ENCODE measurements at places on chromosomes 2 and 18.

- H3K4me1 ChIP-seq: no peaks in the 10 kb centered on the region
- no peaks in the 10 kb centered on the region for H3K36me3 ChIP-seq
- H3K27me3 ChIP-seq: no peaks in the 10 kb centered on the region
- H3K4me3 ChIP-seq: no peak overlapping the region
- DNase-seq: no peak
Observed at GRCh38 chr2:236824836-236825235, 255.2 kb downstream of the ACKR3 start.

GRCh38 chr2:238564286-238564920 lies 137.7 kb downstream of the ASB1 start:
- H3K27ac ChIP-seq: no peak overlapping the region
- no peaks in the 10 kb centered on the region for H3K4me1 ChIP-seq
- no peaks in the 10 kb centered on the region for H3K27me3 ChIP-seq
- H3K4me3 ChIP-seq: no peak overlapping the region
- DNase-seq: no peak

GRCh38 chr2:206824993-206825392 lies 59.6 kb downstream of the FASTKD2 start:
- peaks cover 7% of the 10 kb centered on the region for H3K4me1 ChIP-seq
- DNase-seq: no peak
- no peak overlapping the region for H3K27ac ChIP-seq
- H3K27me3 ChIP-seq: no peaks in the 10 kb centered on the region
- H3K36me3 ChIP-seq: no peaks in the 10 kb centered on the region

- H3K4me1 ChIP-seq: no peaks in the 10 kb centered on the region
- H3K36me3 ChIP-seq: no peaks in the 10 kb centered on the region
- H3K27me3 ChIP-seq: no peaks in the 10 kb centered on the region
- H3K4me3 ChIP-seq: no peak overlapping the region
Observed at GRCh38 chr2:235406430-235406829, 87.4 kb upstream of the AGAP1 start.

DNA sequence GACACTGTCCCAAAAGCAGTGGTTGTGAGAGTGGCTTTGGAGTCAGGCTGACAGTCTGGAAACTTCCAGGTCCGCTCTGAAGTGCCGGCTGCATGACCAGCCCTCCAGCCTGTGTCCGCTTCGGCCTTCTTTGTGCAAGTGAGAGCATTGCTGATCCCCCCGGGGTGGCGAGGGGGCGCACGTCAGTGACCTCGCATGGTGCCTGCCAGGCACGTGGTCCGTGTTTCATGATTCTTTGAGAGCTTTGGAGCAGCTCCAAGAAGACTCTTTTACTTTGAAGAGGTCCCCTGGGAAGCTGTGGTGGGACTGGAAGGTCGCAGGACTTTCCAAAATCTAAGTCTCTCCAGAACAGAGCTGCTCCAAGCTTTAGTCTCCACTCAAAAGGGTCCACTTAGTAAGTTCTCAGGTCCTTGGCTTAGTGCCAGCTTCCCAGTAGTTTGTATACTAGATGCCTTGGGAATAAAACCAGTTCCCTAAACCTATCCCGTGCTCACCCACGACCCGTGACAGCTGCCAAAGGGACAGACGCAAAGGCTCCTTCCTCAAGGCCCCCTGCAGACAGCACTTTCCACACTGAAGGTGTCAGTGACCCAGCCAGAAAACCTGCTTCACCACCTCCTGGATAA lies 68.8 kb downstream of the ADI1 start:
- H3K36me3 ChIP-seq: peaks cover 28% of the 10 kb centered on the region
- H3K4me1 ChIP-seq: no peaks in the 10 kb centered on the region
- no peak overlapping the region for H3K4me3 ChIP-seq

- H3K27me3 ChIP-seq: no peaks in the 10 kb centered on the region
- H3K4me3 ChIP-seq: no peak overlapping the region
- no peak overlapping the region for H3K27ac ChIP-seq
- H3K4me1 ChIP-seq: no peaks in the 10 kb centered on the region
- DNase-seq: no peak
Observed at GRCh38 chr2:107810734-107811133, 16.0 kb upstream of the RGPD4 start.

DNA sequence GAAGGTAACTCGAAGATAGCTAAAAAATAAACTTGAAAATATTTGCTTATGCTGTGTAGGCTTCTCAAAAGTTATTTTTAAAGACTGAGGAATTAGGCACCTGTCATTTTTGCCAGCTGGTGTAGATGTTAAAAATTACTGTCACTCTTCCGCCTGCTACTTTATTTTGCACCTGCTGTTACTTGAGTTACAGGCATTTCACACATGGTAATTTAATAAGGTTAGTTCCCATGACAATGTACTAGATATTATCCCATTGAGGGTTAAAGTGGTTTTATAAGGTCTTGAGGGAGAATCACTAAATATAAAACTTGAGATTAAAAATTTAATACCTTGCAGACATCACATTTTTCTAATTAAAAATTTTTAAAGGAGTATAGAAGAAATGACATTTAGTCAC lies 26.6 kb downstream of the MYL1 start:
- no peaks in the 10 kb centered on the region for H3K36me3 ChIP-seq
- no peak overlapping the region for H3K27ac ChIP-seq
- DNase-seq: no peak
- H3K4me1 ChIP-seq: no peaks in the 10 kb centered on the region
- no peak overlapping the region for H3K4me3 ChIP-seq

DNA sequence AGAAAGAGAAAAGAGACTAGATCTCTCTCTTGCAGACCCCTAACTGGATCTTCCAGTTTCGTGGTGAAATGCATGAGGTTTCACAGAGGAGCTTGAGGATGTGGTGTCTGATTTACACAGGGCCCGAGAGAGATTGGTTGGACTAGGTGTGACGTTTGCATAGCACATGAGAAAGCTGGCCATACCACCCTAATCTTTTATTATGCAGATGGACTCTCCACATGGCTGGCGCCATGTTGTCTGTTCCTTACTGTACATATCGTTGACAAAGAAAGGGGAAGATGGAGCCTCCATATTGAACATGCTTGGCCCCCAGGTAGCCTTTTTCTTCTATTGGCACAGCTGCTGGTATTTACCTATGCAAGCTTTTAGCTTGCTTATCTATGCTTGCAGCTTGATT lies 27.5 kb upstream of the PGAP1 start:
- no peaks in the 10 kb centered on the region for H3K36me3 ChIP-seq
- H3K27me3 ChIP-seq: no peaks in the 10 kb centered on the region
- H3K27ac ChIP-seq: no peak overlapping the region
- no peak overlapping the region for H3K4me3 ChIP-seq
- DNase-seq: no peak

- no peaks in the 10 kb centered on the region for H3K36me3 ChIP-seq
- no peaks in the 10 kb centered on the region for H3K27me3 ChIP-seq
- no peaks in the 10 kb centered on the region for H3K4me1 ChIP-seq
- DNase-seq: no peak
Observed at GRCh38 chr2:76009484-76009883, 298.8 kb upstream of the GCFC2 start.

GRCh38 chr2:88813612-88814011 lies 122.1 kb downstream of the RPIA start:
- no peak overlapping the region for H3K4me3 ChIP-seq
- no peak for DNase-seq

DNA sequence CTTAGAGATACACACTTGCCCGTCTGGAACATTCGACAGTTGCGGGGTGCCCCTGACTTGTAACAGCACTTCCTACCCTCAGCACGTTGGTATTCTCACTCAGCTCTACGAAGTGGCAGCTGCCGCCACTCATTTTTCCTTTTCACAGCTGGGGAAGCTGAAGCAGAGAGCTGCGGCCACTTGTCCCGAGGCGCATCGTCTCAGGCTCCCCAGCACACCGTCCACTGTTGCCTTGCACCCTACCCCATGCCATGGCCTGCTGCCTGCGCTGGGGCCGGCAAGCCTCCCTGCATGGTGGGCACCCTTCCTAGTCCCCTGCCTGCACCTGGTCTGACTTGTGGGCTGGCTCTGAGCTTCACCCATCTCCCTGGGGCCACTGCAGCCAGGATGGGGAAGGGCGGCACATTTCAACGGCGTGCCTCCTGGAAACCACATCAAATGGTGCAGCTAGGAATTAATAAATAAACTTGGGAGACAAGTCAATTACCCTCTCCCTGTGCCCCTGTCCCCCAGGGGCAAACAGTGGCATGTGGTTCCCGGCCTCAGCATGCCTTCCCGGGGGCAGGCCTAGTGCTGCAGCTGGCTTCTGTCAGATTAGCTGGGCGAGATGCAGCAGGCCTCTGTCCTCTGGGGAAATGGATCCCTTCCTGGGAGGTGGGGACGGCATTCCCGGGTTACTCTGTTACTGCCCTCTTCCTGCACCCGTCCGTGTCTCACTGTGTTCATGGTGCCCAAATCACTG lies 64.7 kb upstream of the HAAO start:
- no peak overlapping the region for H3K27ac ChIP-seq
- no peaks in the 10 kb centered on the region for H3K36me3 ChIP-seq
- peaks cover 13% of the 10 kb centered on the region for H3K4me1 ChIP-seq
- H3K27me3 ChIP-seq: no peaks in the 10 kb centered on the region
- H3K4me3 ChIP-seq: no peak overlapping the region
- DNase-seq: peak; percentile 59

DNA sequence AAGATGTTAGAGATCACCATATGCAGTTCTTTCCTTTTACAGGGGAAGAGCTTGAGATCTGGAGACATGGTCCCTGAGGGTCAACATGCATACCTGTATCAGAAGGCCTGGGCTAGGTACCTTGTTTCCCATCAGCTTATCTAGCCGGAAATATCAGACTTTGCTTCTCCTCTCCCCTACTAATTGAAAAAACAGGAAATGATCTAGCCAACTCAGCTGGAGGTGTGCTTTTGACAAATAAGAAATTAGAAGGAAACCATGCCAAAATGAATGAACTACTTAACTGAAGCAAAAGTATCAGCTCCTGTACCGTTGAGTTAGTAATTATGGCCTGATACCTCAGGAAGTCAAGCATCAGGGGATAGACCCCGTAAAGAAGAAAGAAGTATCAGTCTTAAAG lies 20.4 kb downstream of the PKP4 start:
- DNase-seq: no peak
- no peak overlapping the region for H3K4me3 ChIP-seq
- no peaks in the 10 kb centered on the region for H3K4me1 ChIP-seq
- H3K36me3 ChIP-seq: no peaks in the 10 kb centered on the region
- H3K27me3 ChIP-seq: no peaks in the 10 kb centered on the region

GRCh38 chr2:112920923-112921532 lies 10.1 kb downstream of the IL37 start:
- no peak overlapping the region for H3K4me3 ChIP-seq
- no peaks in the 10 kb centered on the region for H3K4me1 ChIP-seq

DNA sequence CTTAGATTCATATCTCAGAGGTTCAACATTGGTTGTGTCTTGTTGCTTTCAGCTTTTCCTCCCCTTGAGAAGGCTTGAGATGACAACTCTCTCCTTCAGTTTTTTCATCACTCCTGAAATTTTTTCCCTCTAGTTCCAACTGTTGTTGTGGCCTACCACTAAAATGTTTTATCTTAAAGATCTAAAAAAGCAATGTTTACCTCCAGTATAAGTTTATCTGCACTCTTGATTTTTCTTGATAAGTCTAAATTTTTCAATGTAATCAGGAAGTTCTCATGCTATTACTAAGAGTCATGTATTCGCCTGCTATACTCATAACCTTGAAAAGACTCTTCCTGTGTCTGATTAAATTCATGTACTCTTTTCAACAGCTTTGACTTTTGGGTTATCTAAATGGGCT lies 366.3 kb upstream of the TFPI start:
- H3K27me3 ChIP-seq: no peaks in the 10 kb centered on the region
- no peaks in the 10 kb centered on the region for H3K36me3 ChIP-seq
- H3K4me3 ChIP-seq: no peak overlapping the region
- no peaks in the 10 kb centered on the region for H3K4me1 ChIP-seq
- no peak for DNase-seq

DNA sequence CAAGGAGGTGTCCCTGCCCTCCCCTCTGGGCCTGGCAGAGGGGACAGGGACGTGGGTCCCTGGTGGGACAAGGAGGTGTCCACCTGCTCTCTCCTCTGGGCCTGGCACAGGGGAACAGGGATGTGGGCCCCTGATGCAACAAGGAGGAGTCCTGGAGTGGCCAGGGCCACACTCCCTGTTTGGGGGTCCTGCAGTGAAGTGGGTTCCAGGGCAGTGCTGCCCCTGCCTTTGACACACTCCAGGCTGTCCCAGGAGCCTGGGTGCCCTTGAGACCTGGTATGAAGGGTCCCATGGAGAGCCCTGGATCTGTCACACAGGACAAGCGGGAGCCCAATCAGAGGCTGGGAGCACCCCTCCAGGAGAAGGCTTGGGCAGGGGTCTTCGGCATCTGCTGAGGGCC lies 75.8 kb upstream of the GPC1 start:
- no peak overlapping the region for H3K27ac ChIP-seq
- H3K4me3 ChIP-seq: no peak overlapping the region
- DNase-seq: no peak
- no peaks in the 10 kb centered on the region for H3K36me3 ChIP-seq
- H3K27me3 ChIP-seq: no peaks in the 10 kb centered on the region

- no peak overlapping the region for H3K4me3 ChIP-seq
- H3K27me3 ChIP-seq: no peaks in the 10 kb centered on the region
- DNase-seq: no peak
Observed at GRCh38 chr18:35519148-35519899, 21.6 kb upstream of the INO80C start.

Data from sigmoid colon (tissue), 7 donors.